ENCODE measurements at places on chromosomes 7 and 10.

DNA sequence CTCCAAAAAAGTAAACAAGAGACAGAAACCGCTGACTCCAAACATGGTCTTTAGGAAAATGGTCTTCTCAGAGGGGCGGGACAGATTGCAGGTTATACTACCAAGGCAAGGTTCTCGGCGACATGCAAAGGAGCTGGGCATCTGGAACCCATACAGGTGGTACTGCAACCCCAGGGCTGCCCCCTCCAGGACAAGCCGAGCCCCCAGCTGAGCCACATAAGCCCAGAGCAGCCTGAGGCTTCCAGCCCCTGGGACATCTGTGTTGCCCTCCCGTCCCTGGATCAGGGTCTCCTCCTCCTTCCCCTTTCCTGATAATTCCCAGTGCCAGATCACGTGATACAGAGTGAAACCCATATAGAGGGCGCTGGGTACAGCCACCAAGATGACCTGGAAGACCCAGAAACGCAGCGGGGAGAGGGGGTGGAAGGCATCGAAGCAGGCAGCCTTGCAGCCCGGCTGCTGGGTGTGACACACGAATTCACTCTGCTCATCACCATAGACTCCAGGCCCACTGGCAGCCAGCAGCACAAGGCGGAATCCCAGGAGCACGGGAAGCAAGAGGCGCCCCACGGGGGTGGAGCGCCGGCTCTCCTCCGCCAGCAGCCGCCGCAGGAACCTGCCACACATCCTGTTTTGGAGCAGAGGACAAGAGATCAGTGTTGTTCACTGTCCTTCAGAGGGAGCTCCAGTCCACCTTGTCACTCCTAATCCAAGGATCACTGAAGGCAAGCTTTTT is at the start of gene GJC3:
Gene GJC3, minus strand, starts transcription at position 627 of the 736 bp plus-strand sequence. Its CDS starts 0 bp downstream, at position 627.
- DNase-seq: peak; percentile 35

DNA sequence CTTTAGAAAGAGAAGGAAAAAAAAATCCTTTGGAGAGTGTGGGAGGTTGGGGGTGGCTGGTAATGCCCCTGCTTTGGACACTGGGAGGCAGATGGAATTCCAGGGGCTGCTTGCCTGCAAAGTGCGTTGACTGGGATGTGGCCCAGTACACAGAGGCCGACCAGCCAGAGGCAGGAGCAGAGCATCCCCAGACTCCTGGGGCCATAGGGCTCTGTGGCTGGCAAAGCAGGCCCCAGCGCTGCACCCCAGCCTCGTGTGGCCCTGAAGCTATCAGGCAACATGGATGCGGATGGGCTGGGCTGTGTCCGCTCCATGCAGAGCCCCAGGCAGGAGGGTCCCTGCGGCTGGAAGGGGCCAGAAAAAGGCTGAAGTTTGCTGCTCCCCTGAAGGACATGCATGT is 361.6 kb upstream of the FZD8 start:
- DNase-seq: no peak

DNA sequence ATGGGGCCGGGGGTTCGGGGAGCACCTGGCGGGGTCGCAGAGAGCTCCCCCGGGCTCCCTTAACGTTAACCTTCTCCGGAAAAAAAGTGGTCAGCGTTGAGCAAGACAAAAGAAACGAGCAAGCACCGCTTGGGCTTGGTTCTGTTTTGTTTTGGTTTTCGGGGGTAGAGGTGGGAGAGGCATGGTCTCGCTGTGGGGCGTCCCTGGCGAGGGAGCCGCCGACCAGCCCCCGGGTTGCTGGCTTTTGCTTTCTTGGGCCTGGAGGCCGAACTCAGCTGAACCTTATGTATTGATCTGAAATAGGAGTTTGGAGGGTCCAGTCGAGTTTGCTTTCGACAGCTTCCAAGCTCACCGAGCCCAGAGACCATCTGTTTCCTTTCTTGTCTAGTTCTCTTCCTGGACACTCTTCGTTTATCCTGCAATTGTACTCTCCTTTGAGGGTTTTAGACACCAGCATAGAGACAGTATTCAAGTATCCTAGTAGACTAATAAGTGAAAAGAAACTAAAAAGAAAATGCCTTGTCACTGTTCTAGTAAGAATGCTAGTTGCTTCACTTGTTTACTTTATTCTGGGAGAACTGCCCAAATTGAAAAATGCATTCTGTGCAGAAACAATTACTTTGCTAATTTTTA is 980 bp downstream of the FHIP2A start:
- peak; percentile 33 for DNase-seq

DNA sequence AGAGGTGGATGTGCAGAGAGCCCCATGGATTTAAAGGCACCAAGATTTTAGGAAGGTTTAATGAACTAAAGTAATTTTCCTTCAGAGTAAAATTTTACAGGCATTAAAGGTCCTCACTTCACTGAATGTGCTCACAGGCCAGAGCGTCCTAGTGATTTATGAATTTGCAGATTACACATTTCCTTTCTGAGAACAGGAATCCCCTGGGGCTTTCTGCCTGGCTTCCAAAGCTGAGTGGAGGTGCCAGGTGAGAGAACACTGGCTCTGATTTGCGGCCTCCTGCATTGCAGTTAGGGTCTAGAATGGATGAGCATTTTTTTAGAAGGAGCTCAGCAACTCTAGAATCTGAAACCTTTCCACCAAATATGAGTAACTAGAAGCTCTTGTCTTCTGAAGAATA is 194.3 kb downstream of the SORCS3 start:
- no peak for DNase-seq

DNA sequence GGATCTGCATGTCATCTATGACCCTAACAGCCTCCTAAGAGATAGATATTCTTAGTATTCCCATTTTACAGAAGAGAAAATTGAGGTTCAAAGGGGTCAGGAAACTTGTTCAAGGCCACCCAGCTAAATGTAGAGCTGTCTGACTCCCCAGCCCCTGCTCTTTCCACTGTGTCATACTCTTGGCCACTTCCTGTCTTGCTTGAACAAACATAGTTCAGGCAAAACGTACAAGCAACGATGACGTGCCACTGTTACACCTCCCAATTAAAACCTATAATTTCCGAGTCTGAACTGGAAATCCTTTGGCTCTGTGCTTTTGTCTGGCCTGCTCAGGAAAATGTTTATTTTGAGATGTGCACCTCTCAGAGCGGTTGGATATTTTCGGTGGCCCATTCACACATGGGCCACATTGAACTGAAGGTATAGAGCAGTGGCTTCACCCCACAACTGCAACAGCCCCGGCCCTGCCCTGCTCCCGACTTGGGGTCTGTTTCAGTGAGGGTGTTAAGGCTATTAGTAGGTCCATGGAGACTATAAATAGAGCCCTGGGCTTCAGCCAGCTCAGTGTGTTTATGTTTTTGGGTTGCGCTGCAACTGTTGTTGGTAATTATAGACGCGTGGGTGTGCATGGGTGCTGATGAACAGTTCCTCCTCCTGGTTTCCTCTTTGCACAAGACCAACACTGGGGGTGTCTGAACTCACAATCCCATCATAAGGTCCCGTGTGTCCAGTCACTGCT is 172.3 kb upstream of the ADO start:
- peak; percentile 65 for DNase-seq

DNA sequence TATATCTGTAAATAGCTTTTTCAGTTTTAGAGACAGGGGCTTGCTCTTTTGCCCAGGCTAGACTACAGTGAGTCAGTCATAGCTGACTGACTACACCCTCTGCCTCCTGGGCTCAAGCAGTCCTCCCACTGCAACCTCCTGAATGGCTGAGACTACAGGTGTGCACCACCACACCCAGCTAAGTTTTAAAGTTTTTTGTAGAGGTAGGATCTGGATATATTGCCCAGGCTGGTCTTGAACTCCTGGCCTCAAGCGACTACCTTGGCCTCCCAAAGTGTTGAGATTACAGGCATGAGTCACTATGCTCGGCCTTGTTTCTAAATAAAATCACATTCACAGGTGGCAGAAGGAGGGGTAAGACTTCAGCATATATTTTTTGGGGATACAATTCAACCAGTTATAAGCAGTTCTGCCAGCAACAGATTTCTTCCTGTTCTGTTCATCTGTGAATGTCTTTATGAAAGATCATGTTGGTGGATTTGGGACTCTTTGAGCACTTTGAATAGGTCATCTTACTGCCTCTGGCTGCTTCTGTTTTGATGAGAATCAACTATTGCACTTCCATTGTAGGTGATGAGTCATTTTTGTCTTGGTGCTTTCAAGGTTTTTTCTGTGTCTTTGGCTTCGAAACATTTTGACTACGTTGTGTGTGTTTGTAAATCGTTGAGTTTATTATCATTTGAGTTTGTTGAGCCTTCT is 15.7 kb downstream of the RBM33 start:
- DNase-seq: peak; percentile 15
